ENCODE measurements at places on chromosomes 16 and 17.

DNA sequence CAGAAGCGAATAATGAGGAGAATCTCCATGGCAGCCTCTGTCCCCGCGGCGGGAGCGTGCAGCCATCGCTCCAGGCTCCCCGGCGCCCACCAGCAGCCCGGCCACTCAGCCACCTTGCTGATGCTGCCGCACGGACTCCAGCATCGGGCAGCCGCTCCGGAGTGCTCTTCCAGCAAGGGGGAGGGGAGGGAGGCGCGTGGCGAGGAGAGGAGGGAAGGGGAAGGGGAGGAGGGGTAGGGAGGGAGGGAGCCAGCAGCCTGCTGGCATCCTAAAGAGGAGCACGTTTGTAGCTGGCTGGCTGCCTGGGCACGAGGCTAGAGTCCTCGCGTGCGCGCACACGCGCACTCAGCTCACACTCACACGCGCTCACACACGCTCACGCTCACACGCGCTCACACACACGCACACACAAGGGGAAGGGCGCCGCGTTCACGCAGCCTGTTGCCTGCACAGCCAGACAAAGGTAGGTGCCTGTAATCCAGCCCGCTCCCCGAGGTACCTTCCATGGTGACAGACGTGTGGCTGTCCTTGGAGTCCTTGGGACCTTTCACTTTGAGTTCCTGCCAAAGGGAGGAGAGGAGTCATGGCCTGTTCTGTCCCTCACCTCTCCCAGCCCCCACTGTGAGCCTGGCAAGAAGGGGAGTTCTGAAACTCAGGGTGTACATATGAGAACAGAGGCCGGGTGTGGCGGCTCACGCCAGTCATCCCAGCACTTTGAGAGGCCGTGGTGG lies 82.1 kb downstream of the TIMM22 start:
- DNase-seq: no peak

DNA sequence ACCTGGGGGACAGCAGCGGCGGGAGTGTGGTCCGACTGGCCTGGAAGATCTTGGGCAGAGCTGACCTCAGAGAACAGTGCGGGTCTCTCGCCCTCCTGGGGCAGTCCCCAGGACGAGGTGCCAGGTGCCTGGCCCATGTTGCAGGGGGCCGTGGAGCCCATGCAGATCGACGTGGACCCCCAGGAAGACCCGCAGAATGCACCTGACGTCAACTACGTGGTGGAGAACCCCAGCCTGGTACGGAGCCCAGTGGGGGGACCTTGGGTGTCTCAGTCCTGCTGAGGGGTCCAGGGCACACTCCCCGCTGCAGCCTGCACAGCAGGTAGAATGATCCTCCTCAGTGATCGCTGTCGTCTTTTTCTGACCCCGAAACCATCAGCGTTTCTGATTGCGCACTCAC lies 1.4 kb downstream of the GPS1 start:
- no peak for DNase-seq

GRCh38 chr17:43471585-43472160 lies 12.1 kb upstream of the DHX8 start:
- no peak for DNase-seq

DNA sequence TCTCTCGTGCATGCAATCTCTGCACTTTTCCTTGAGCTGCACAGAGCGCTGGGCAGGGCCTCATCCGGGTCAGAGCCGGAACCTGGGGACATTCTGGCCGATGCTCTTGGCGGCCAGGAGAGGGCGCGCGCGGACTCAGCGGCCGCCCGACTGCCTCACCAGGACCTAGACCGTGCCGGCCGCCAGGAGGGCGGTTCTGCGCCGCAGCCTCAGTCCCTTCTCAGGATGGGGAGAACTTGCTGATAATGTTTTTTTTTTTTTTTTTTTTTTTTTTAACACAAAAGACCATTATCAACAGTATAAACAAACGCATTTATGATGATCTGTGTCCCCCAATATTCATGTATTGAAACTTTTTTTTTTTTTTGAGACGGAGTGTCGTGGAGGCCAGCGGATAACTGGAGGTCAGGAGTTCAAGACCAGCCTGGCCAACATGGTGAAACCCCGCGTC lies 8.1 kb upstream of the FLYWCH2 start:
- peak; percentile 85 for DNase-seq

GRCh38 chr17:6352801-6353560 lies 81.9 kb downstream of the AIPL1 start:
- DNase-seq: no peak

DNA sequence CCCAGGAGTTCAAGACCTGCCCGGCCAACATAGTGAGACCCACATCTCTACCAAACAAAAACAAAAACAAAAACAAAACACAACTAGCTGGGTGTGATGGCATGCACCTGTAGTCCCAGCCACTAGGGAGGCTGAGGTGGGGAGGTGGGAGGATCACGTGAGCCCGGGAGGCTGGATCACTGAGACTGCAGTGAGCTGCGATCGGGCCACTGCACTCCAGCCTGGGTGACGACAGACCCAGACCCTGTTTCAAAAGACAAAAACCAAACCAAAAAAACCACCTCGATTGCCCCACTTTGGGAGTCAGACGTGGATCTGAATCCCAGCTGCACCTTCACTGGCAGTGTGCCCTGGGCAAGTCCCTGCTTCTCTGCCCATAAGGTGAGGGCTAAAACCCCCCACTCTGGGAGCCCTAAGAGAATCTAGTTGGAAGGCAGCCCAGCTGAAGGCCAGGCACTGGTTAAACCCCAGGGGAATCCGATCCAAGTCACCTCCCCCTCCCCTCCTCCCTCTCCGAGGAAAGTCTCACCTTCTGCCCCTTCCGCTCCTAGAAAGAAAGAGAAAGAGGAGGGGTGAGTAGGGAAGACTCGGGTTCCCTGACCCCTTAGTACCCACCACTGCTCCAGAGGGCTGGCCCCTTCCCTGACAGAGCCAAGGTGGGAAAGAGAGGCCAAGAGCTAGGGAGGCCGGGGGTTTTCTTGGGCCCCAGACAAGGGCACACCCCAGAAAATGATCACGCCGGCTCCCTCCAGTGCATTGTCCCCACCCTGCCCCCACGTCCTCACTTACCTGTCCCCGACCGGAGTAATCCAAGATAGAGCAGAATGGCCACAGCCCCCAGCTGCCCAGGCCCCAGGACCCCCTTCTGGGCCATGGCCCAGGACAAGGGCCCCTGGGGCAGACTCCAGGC lies 647 bp downstream of the PRSS8 start:
- peak; percentile 30 for DNase-seq

DNA sequence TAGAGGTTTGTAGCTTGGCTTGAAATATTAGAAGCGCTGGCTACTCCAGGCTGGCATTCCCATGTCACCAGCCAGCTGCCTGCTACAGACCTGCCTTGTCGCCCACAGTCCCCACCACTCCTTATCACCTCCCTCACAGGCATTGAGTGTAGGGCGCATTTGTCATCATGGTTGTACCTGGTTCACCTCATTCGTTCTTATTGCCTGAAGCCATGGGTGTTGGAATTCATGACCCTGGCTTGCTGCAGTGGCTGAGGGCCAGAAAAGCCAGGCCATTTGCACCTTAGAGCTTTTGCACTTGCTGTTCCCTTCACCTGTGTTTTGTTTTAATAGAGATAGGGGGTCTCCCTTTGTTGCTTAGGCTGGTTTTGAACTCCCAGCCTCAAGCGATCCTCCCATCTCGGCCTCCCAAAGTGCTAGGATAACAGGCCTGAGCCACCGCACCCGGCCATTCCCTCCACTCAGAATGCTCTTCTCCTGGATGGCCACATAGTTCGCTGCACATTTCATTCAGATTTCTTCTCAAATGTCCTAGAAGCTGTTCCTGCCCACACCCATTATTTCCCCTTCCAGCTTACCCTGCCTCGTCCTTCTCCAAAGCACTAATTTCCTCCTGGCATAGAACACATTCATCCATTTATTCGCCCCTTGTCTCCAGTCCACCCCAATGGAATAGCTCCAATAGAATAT lies 97.6 kb downstream of the C16orf78 start:
- DNase-seq: peak; percentile 7

- peak; percentile 61 for DNase-seq
These were observed 13.4 kb upstream of the ATP5MC1 start for GRCh38 chr17:48878920-48879898.

GRCh38 chr17:81335773-81336157 lies 40.7 kb upstream of the SLC38A10 start:
- peak; percentile 27 for DNase-seq

GRCh38 chr17:33651686-33652085 lies 358.6 kb upstream of the ASIC2 start:
- no peak for DNase-seq
